ENCODE measurements at places on chromosomes 11 and 22.

DNA sequence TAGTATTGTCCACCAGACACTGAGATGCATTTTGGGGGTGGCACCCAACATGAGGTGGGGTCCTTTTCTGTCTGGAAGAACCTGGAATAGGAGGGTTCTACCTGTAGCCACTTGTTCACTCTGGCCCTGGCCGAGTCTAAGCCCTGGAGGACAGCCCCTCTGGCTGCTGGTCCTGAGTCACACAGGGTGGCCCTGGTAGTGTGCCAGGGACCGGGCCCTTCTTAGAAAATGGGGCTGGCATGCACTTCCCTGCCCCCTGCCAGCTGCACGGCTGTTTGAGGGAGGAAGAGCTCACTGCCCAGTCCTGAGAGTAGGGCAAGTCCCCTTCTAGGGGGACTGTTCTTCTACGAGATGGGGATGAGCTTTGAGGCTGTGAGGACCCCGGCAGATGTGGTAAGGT lies 2.2 kb downstream of the PLCB3 start:
- DNase-seq = peak; percentile 78

DNA sequence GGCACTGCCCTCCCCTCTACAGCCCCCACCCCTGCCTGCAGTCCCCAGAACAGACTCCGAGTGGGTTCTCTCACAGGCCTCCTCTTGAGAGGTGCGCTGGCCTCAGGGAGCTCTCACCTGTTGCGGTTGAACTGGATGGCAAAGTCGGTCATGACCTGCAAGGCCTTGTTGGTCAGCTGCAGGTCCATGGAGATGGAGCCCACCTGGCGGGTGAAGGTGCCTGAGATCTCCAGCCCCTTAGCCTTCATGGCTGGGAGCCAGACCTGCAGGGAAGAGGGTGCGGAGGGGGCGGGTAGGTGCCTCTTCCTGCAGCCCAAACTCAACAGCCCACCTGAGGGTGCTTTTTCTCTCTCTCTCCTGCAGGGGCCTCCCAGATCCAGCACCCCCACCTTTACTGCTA lies 18.7 kb upstream of the RASL10A start:
- no peak for DNase-seq

DNA sequence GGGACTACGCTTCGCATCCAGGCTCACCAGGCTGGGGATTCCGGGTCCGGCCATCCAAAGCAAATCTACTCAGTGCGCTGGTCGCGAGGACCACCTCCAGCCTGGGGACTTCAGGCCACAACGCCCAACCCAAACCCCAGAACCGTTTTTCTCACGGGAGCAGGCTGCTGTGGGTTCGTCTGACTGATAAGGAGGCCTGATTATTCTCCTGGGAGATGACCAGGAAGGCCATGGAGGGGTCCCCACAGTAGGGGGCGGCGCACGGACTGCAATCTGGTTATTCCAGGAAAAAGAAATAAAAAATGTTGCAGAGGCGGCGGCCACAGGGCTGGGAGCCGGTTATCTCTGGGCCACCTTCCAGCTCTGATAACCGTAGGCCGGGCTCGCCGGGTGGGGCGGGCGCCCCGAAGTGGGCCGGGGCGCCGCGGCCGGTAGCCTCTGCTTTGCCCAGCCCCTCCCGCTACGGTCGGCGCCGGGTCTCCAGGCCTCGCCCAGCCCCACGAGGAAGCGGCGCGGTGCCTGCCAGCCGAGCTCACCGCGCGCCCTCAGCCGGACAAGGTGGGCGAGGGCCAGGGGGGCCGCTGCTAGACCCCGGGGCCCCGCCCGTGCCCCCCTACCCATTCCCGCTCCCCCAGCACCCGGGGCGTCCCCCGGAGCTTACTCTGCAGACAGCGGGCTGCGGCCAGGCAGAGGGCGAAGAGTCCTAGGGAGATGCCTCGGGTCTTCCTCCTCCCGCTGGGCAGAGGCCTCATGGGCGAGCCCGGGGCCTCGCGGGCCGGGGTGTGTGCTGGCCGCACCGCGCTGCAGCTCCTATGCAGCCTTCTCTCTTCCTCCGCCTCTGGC lies 446 bp downstream of the VSTM5 start:
- peak; percentile 30 for DNase-seq

GRCh38 chr11:125416981-125417935 lies 78.8 kb downstream of the FEZ1 start:
- no peak for DNase-seq

DNA sequence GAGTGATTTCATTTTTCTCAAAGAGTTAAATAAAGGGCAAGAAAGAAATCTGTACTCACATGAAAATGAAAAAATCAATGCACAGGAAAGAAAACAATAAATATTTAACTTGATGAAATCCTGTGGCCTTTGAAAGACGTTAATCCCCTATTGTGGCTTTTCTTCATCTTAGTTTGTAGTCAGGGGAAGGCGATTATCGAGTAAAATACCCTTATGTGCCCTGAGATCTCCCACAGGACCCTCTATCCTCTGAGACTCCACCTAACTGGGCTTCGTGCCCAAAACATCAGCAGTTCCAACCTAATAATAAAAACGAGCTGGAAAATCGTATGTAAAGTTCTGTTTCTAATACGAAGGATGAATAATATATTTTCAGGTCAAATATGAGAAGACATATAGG lies 208.2 kb upstream of the ZC3H12C start:
- no peak for DNase-seq

DNA sequence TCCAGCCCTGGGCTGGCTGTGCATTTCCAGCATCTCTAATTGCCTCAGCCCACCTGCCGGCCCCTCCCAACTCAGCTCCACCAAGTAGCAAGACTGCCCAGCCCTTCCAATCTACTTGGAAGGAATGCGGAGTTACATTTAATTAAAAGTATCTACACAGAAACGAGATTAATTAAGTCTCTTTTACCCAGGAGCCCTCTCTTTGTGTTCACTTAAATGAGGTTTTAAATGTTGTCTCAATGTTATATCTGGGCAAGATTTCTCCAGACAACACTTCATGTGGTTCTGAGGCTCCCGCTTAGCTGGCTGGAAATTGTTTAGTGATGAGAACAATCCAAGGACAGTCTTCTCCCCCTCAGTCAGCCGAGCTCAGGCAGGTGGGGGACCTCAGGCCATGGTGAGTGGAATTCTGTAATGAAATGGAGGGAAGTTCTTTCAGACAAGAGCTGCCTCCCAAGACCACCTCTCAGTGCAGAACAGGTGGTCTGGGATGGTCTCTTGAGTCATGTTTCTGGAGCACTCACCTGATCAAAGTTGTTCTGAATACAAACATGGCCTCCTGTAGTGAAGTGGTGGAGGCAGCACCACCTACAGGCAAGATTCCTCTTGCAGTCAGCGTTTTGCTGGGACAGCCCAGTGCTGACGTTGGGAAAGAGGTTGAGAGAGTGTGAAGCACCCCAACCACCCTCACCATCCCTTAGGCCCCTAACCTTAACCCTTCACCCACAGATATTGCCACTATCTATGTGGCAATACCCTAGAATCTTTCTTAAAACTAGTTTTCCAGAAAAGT lies 371.6 kb downstream of the CADM1 start:
- DNase-seq = peak; percentile 25

GRCh38 chr22:38397189-38398085 lies 57.6 kb downstream of the KCNJ4 start:
- peak; percentile 17 for DNase-seq

- DNase-seq = no peak
These were observed 771.1 kb downstream of the LRRC4C start for GRCh38 chr11:40688369-40688768.

DNA sequence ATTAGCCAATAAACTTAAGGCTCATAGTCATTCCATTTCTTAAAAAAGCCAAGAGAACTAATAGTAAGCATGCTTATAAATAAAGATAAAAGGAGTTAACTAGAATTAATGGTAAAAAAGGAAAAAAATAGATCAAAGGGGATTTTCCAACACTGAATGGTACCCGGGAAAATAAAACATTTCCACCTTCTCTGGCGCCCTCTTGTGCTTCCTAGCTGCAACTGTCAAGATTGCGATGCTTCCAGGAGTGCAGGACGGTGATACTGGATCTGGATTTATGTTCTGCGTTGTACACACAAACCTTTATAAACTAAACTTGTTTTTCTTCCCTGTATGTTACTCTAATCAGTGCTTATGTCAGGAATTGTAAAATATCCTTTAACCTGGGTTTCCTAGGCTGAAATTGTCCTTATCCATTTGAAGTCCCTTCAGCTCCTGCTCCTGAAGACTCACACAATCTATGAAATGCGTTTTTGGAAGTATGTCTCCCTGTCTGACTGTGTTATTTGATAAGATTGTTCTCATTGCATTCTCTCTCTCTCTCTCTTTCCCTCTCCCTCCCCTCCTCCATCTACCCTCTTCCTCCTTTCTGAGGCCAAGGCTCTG lies 9.6 kb upstream of the HTATIP2 start:
- DNase-seq = peak; percentile 56

DNA sequence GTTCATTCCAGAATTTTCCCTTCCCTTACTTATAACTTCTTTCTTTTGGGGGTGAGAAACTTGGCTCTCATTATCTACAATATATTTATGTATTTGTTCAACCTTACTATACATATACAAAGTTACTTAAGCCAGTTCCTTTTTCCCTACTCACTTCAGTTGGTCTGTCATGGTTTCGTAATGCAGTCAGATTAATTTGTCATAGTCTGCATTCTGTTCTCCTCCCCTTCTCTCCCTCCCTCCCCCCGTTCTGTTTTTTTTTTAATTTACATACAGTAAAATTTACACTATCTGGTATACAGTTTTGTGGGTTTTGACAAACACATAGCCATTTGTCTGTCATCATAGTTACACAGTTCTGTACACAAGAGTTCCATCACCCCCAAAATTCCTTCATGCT lies 71.8 kb upstream of the ADORA2A start:
- DNase-seq = no peak

DNA sequence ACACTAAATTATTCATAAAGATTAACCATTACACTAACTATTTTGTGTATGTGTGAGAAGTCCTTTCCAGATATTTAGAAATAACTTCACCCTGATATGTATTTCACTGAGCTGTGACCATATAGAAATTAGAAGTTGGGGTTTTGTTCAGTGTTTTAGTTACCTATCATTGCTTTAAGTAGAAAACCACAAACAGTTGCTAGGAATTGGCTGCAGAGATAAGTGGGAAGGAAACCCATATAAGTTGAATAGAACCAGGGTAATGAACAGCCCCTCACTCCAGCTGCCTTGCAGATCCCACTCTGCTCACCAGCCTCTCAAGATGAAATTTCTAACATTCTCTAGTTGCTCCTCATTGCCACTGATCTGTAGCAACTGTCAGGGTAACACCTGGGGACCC lies 10.3 kb downstream of the SRSF8 start:
- no peak for DNase-seq

DNA sequence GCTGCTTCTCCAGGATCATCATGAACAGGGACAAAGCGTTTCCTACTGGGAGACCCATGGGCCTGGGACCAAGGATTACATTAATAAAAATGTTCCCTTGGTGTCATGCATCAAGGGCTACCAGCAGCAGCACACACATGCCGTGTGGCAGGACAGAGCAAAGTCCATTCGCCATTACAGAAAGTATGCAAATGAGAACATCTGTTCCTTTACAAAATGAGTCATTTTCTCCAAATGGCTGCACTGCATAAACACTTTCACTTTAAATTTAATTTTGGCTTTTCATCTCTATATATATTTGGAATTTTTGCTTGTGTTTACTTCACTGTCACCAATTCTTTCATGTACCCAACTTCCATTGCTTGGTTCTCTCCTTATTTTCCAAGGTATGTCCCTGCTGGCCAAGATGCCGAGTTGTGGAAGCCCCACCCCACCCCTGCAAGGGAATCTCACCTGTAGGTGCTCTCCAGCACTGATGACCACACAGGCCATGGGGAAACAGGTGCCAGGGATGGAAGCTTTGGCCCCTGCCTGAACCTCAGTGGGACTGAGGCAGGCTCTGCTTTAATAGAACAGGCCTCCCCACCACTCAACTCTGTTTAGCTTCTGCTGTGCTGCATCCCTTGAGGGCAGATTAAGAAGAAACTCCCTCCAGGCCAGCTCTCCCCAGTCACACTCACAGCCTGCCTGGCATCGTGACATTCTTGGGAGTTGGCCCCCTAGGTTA lies 15.6 kb upstream of the GNAZ start:
- DNase-seq = no peak

DNA sequence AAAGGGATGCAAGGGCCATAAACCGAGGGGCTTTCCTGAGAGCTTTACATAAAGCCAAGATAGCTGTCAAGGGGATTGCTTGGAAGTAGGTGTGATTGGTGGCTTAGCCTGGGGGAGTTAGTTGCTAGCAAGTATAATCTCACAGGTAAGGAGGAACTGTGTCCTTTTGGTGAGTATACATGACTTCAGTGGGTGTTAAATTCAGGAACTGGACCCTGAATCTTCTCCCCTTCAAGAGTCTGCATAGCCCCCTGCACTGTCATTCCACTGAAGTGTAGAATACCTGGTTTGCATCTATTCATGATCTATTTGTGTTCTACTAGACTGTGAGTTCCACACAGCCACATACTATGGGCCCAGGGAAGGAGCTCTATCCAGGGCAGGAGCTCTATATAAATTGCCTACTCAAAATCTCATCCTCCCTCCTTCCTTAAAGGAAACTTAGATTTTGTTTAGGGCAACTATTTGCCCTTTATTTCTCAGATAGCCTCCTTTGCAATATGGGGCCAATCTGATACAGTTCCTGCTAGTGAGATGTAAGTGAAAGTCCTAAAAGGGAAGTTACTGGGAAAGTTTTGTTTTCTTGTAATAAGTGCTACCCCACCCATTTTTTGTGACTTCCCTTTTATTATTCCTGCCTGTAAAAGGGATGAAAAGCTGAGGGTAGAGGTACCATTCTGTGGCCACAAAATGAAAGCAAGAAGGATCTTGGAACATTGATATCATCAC lies 120.5 kb downstream of the PGR start:
- DNase-seq = no peak

DNA sequence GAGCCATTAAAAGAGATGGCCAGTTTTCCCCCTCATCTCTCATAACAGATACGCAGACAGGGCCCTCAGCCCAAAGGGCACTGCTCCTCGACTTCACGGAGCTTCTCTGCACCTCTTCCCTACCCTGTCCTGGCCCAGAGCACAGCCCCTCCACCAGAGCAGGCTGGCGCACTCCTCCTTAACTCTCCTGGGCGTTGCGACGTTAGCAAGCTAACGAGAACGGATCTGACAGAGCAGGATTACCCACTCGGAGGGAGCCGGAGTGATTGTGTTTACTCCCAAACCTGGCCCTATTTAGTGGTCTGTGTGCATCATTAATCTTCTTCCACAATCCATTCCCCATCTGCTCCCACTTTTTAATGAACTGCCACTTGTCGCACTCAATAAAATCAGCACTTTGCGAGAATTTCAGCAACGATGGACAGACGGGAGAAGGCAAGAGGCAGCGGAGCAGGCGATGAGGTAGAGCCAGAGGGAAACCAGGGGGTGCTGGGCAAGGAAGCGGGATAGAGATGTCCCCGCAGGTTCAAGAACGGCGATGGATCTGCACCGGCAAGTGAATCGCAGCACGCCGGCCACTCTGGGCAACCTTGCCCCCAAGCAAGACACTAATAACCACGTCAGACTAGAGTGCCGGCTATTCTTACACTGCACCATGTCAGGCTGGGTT lies 159.4 kb downstream of the BUD13 start:
- DNase-seq = no peak

GRCh38 chr11:108496643-108497256 lies 1.4 kb downstream of the POGLUT3 start:
- no peak for DNase-seq

All from adrenal gland (tissue), 19 donors.